Sigmoid colon (tissue), 7 donors: ENCODE measurements at places on chromosomes 7 and 10. TPM values are rescaled to one million over a fixed set of nuclear protein-coding genes. Genes with fewer than 3 reads are reported as not detected.

FAM237B gene
- not detected for total RNA-seq

SPDYE11 gene
- not detected for total RNA-seq

CYP2C8 gene
- 0.54 TPM for total RNA-seq

KCND2 gene
- total RNA-seq, result 1.2 TPM

CABCOCO1 gene
- 1.7 TPM for total RNA-seq

SUN3 gene
- total RNA-seq, result not detected

PDZD7 gene
- 2.4 TPM for total RNA-seq

CALML5 gene
- not detected for total RNA-seq

OR2A7 gene
- 0.83 TPM for total RNA-seq

SPDYE2B gene
- not detected for total RNA-seq

HYCC1 gene
- total RNA-seq, result 37.4 TPM

PNLIPRP2 gene
- total RNA-seq, result not detected

AIMP2 gene
- 35.1 TPM for total RNA-seq

CDNF gene
- 1.5 TPM for total RNA-seq

VIPR2 gene
- 21.4 TPM for total RNA-seq

ADCY1 gene
- 0.66 TPM for total RNA-seq

DOCK1 gene
- 50.3 TPM for total RNA-seq

ATRNL1 gene
- 7.8 TPM for total RNA-seq

ATAD1 gene
- total RNA-seq, result 35.2 TPM

SPDYE8 gene
- total RNA-seq, result not detected

MBL2 gene
- total RNA-seq, result not detected

PLXNA4 gene
- 3.4 TPM for total RNA-seq

CTAGE4 gene
- 1.5 TPM for total RNA-seq

RNF148 gene
- total RNA-seq, result 1.4 TPM

TNS3 gene
- total RNA-seq, result 23.9 TPM

PDE6C gene
- not detected for total RNA-seq

AEBP1 gene
- total RNA-seq, result 91.1 TPM

VWA2 gene
- 0.55 TPM for total RNA-seq

MYL7 gene
- not detected for total RNA-seq

SNX8 gene
- total RNA-seq, result 5.3 TPM

TAS2R4 gene
- 1.5 TPM for total RNA-seq

MALRD1 gene
- 4.6 TPM for total RNA-seq

ASL gene
- total RNA-seq, result 15.6 TPM

GPR85 gene
- 0.16 TPM for total RNA-seq

CALHM1 gene
- total RNA-seq, result not detected

NRG3 gene
- 0.82 TPM for total RNA-seq

AOAH gene
- total RNA-seq, result 13.6 TPM

JAZF1 gene
- total RNA-seq, result 46.4 TPM

TET1 gene
- 6.7 TPM for total RNA-seq

HOXA9 gene
- total RNA-seq, result 13.0 TPM

CH25H gene
- 6.7 TPM for total RNA-seq

SCART1 gene
- total RNA-seq, result 3.9 TPM

GCC1 gene
- 9.7 TPM for total RNA-seq

TACC2 gene
- 64.2 TPM for total RNA-seq

STEAP1B gene
- total RNA-seq, result 0.33 TPM

GPR146 gene
- total RNA-seq, result 10.8 TPM

PTPRN2 gene
- 4.9 TPM for total RNA-seq

POT1 gene
- 26.0 TPM for total RNA-seq

PCLO gene
- 6.1 TPM for total RNA-seq

CRPPA gene
- total RNA-seq, result 6.0 TPM

AKR1C4 gene
- not detected for total RNA-seq
